ENCODE measurements at places on chromosomes 1 and 21.

- DNase-seq, result no peak
Measured at GRCh38 chr1:3658231-3658615, 5.9 kb downstream of the TP73 start.

GRCh38 chr1:25615563-25616094, 962 bp upstream of the MAN1C1 start:
- DNase-seq, result no peak

- DNase-seq, result no peak
Measured at GRCh38 chr1:229148743-229149142, 122.2 kb upstream of the RAB4A start.

GRCh38 chr1:223776075-223776814, 63.9 kb downstream of the CAPN2 start:
- DNase-seq, result no peak

GRCh38 chr1:202152399-202152798, 7.9 kb upstream of the ARL8A start:
- DNase-seq, result no peak

DNA sequence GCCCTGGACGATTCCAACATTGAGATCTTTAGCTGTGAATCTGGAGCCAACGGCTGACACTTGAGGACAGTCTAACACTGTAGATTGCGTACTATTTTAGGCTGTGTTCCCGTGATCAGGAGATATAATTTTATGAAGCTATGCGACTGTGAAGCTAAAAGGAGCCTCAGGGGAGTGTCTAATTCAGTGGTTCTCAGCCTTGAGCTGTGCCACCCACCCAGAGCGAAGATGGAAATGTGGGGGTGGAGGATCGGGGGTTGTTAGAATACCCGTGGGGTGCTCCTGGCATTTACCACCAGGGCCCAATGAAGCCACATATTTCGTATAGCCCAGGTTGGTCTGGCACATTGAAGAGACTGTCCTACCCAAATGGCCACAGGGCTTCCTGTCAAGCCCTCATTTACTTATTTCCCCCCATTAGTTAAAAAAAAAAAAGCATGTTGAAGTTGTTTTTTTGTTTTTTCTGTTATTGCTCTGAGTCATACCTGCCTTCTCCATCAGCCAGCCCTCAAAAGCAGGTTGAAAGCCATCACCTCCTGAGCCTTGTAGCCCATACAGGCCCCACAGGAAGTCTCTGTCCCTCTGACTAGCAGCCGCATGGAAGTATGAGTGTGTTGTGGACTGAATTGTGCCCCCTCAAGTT, 141.7 kb downstream of the GALNT2 start:
- DNase-seq, result peak; percentile 33

- no peak for DNase-seq
Measured at GRCh38 chr21:44994695-44995342, 55.0 kb downstream of the SLX9 start.

GRCh38 chr1:109714661-109715372, 2.8 kb downstream of the GSTM5 start:
- DNase-seq, result no peak

DNA sequence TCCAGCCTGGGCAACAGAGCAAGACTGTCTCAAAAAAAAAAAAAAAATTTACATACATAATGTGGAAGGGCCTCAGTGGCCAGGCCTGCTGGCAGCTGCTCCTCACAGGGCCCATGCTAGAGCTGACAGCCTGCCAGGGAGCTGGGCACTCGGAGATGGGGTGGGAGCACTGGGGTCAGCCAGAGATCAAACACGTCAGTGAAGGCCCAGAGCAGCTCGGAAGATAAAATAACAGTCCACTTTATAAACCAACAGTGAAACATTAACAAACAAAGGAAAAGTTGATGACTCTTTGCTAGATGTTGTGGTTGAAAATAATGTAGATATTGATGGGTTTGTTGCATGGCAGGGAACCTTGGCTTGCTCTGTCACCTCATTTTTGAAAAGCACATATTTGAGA, 42.7 kb downstream of the ATP5PF start:
- no peak for DNase-seq

GRCh38 chr21:40840401-40841125, 6.4 kb downstream of the DSCAM start:
- DNase-seq, result no peak

DNA sequence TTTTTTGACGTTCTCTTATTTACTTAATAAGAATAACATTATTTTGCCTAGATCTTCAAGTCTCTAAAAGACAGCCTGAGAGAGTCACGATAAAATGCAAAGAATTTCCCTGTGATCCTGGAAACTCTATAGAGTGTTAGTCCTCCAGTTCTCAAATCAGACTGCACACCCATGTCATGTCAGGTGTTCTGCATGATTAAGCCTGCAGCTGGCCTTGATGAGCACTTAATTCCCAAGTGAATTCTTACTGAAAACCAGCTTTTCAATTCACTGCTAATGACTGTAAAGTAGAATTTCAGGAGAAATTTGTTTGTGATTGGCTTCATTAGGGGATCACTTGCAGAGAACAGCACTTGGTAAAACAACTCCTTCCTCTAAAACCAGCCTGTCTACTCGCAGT, 41.9 kb downstream of the CHML start:
- no peak for DNase-seq

DNA sequence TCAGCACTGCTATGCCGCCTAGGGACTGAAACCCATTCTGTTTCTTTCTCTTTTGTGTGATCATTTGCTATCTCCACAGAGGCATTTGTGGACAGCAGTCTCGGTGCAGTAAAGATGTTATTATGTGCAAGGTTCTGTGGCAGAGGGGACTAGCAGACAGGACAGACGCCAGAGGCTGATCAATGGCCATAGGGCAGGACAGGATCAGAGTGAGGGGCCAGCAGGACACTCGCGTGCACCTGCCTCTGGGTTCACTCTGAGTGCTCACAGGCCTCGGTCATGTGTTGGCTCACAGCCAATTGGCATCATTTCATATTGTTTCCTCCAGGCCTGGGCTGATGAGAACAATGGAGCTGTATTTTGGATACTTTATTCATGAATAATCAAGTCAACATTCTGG, 212.6 kb downstream of the TGFB2 start:
- DNase-seq, result no peak

DNA sequence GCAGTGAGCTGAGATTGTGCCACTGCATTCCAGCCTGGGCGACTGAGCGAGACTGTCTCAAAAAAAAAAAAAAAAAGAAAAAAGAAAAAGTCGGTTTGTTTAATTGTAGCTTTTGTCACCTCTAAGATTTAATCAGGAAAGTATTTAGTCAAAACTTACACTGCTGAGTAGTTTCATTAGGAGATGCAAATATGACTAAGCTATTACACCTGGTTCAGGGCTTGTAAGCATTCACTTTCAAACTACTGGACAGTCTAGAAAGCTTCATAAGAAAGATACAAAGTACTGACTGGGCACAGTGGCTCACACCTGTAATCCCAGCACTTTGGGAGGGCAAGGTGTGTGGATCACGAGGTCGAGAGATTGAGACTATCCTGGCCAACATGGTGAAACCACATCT, 75.9 kb upstream of the CACYBP start:
- DNase-seq, result no peak

GRCh38 chr1:10208537-10208936, 1.8 kb upstream of the KIF1B start:
- DNase-seq, result no peak

GRCh38 chr1:155241841-155242264, 13.4 kb downstream of the ENTREP3 start:
- no peak for DNase-seq

DNA sequence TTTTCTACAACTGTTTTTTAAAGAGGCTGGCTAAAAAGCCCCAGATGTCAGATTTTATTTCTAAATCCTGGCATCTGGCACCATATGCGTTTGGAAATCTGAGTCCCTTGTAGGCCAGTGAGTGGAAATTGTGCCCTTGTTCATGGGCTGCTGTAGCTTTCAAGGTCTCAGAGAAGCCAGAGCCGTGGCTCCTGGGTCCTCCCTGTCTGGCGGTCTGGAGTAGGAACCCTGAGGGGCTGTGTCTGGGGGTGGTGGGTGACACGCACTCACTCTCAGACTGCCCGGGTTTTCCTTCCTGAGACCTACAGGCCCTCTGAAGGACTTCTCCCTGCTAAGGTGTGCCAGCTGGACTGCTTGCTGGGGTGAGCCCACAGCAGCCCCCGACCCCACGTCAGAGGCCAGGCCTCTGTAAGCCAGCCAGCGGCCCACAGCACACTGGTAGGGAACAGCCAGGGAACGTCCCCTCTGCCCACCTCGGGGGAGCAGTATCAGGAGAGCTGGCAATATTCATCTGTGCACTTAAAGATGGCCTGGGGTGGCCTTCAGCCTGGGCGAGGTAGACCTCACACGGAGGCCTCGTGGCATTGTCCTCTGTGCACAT, 151.5 kb downstream of the PEX14 start:
- no peak for DNase-seq

GRCh38 chr1:96075704-96076455, 645.7 kb upstream of the PTBP2 start:
- DNase-seq, result no peak

GRCh38 chr1:173395762-173396161, 81.4 kb upstream of the PRDX6 start:
- DNase-seq, result no peak

- DNase-seq, result no peak
Measured at GRCh38 chr21:18893406-18893805, 489.8 kb upstream of the TMPRSS15 start.

- DNase-seq, result no peak
Measured at GRCh38 chr1:152777510-152778137, 2.7 kb downstream of the LCE1F start.

DNA sequence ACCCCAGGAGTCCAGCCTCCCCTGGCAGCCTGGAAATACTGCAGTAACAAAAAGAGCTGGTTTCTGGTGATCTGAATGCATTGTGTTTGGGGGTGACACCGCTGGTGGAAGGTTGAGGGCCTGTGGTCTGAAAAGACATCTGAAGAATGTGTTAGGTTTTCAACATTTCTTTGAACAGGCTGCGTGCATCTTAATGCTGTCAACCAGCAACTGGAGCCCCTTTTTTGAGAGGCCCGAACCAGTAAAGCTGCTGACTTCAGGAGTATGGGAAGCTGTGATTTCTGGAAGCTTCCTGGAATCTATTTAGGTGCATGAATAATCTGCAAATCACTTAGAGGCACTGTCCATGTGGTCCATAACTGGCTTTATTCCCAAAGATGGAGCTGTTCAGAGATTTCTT, 17.0 kb downstream of the ATP5PO start:
- no peak for DNase-seq

- no peak for DNase-seq
Measured at GRCh38 chr1:241934201-241934848, 23.2 kb upstream of the BECN2 start.

DNA sequence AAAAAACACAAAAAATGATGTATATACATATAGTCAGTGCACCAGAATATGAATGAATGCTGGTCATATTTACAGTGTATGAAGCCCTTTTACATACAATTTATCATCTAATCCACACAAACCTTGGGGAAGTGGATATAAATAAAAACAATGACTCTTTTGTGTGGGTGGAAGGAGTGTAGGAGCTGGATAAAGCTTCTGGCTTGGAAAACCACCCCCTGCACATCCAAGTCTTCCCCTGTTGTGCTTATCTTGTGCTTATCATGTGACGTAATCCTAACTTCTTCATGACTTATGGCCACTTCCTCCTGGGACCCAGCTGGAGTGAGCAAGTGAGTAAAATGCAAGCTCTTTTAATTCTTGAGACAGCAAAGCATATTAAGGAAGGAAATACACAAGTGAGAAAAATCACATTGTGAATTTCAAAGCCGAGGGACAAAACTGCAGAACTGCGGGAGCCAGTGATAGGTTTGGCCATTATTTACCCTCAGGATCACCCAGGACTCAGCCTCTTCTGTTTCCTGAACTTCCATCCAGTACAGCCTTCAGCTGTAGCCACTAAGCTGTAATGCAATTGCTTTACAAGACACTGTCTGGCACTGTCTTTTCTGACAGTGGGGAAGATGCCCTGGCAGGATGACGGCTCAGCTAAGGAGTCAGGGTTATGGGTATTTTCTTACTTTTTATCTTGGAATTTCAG, 104.0 kb upstream of the PPM1J start:
- no peak for DNase-seq

- DNase-seq, result no peak
Measured at GRCh38 chr1:29290414-29290985, 54.2 kb downstream of the PTPRU start.

GRCh38 chr21:18142655-18143054, 102.0 kb upstream of the CHODL start:
- DNase-seq, result no peak

GRCh38 chr1:158961178-158961577, 29.8 kb downstream of the PYHIN1 start:
- DNase-seq, result no peak

DNA sequence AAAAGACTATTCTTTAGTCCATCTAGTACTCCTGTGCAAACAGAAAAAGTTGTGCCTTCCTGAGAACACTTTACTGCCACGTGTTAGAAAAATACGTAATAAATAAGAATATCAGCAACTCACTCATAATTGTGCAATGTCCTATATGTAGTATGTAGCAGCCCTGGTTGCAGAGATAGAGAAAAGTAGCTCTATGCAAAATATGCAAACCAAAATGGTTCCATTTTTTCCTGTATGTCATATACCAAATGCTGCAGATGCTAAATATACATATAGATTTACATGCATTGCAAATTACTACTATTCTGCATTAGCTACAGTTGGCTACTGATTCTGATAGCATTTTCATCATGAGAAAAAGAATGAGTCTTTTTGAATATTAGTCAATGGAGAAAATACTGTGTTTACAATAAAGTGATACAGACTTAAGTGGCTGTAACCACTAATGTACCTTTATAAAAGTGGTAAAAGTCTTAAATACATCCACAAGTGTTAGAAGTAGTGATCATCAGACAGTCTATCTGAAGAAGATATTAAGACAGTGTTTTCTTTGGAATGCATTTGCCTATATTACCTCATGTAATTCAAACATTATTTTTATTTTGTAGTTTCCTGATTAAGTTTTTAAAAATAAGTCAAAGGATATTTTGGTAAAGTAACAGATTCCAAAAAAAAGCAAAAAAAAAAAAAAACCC, 19.8 kb downstream of the NME7 start:
- DNase-seq, result no peak

- no peak for DNase-seq
Measured at GRCh38 chr1:94246692-94247137, 9.3 kb upstream of the ARHGAP29 start.

- no peak for DNase-seq
Measured at GRCh38 chr1:157517016-157517415, 35.3 kb downstream of the FCRL5 start.

DNA sequence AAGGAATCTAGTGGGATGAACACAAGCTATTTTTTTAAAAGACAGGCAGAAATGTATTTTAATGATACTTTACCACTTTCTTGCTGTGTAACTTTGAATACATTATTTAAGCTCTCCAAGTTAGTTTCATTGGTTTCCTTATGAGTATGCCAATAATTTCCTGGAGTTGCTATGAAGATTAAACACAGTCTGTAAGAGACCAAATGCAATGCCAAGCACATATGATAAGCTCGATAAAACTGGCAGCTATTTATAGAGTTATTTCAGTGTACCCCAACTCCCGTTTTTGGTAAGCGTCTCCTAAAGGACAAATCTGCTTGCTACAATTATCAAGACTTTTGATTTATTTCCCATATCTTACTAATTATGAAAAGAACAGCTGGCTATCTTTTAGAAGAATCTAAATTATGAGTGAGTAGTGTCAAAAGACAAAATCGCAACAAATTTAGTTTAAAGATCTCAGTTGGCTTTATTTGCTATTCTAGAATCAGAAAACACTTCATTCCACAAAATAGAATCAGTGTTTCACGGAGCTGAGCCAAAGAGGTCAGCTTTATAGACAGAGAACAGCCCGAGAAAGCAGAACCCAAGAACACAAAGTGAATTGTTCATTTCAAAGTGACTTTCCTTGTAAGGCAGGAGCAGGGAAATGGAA, 7.2 kb upstream of the MAP10 start:
- DNase-seq, result no peak
